ENCODE measurements at places on chromosomes 7 and 10.

- DNase-seq = no peak
Measured at GRCh38 chr10:73586583-73586984, 4.6 kb downstream of the USP54 start.

- no peak for DNase-seq
Measured at GRCh38 chr10:34320265-34320664, 494.8 kb downstream of the PARD3 start.

- DNase-seq = no peak
Measured at GRCh38 chr10:482848-483247, 206.6 kb downstream of the DIP2C start.

DNA sequence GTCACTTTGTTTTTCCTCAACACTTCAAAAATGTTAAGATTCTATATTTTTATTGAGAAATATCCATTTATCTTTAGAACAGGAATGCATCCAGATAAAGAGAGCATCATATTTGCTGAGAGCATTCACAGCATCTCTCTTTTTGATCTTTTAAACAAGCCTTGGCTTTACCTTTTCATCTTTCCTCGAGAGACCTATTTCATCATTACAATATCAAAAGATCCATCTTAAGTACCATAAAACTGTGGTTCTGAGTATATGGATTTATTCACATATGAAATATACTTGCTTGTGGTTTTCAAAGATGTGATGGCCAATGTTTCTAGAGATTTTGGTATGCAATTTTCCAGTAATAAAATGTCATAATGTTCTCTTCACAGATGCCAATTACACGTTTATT, 1140.9 kb downstream of the GATA3 start:
- no peak for DNase-seq

- DNase-seq = no peak
Measured at GRCh38 chr10:71044720-71045119, 156.4 kb upstream of the PCBD1 start.

DNA sequence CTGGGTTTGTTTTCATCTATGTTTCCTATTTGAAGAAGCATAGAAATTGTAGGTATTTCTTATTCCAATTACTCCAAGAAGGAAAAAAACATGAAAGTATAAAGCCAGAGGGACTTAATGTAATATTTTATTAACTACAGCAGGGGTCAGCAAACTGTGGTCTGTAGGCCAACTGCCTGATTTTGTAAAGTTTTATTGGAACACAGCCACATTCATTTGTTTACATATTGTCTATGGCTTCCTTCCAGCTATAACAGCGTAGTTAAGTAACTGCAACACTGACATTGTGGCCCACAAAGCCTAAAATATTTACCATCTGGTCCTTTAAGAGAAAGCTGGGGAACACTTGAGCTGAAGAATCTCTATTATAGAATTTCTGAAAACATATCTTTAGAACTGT, 306.2 kb downstream of the BICC1 start:
- DNase-seq = no peak

DNA sequence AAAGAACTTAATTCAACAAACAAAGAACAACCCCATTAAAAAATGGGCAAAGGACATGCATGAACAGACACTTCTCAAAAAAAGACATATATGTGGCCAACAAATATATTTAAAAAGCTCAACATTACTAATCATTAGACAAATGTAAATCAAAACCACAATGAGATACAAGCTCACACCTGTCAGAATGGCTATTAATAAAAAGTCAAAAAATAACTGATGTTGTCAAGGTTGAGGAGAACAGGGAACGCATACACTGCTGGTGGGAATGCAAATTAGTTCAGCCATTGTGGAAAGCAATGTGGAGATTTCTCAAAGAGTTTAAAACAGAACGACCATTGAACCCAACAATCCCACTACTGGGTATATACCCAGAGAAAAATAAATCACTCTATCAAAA, 19.1 kb downstream of the ZFAND4 start:
- no peak for DNase-seq

DNA sequence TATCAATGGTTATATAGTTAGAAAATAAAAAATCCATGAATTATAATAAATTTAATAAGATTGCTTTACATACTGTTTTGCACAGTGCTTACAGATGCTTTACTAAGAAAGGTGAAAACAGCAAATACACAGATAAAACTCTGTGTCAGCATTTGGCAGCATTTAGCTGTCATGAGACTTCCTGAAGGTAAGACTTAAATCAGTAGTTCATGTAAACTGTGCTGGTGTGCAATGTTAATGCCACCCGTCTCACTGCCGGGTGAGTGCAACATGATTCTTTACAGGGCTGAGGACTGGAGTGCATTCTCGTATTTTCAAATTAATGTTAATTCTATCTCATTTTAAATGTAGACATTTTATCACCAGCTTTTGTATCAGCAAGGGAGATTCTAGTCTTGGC, 326.2 kb upstream of the POT1 start:
- DNase-seq = no peak

- no peak for DNase-seq
Measured at GRCh38 chr7:116165717-116166116, 44.6 kb upstream of the TES start.

- DNase-seq = no peak
Measured at GRCh38 chr7:155785536-155785935, 26.7 kb downstream of the SHH start.

GRCh38 chr10:113578773-113579172, 25.9 kb downstream of the HABP2 start:
- no peak for DNase-seq

GRCh38 chr10:117635826-117636225, 93.3 kb downstream of the EMX2 start:
- no peak for DNase-seq

DNA sequence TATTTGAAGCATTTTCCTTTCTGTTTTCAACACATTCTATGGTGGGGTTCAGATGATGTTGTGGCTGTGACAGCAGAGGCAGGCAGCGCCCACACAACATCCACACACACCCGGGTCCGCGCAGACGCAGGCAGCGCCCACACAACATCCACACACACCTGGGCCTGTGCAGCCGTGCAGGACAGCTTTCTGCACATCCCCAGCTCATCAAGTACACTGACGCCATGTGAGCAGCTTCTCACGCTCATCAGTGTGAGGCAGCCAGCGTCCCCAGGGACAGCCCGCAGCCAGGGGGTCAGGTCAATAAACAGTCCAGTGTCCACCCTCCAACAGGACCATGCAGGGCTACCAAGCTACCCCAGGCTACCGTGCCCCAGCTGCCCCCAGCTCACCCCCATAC, 272.8 kb upstream of the TCERG1L start:
- DNase-seq = no peak

DNA sequence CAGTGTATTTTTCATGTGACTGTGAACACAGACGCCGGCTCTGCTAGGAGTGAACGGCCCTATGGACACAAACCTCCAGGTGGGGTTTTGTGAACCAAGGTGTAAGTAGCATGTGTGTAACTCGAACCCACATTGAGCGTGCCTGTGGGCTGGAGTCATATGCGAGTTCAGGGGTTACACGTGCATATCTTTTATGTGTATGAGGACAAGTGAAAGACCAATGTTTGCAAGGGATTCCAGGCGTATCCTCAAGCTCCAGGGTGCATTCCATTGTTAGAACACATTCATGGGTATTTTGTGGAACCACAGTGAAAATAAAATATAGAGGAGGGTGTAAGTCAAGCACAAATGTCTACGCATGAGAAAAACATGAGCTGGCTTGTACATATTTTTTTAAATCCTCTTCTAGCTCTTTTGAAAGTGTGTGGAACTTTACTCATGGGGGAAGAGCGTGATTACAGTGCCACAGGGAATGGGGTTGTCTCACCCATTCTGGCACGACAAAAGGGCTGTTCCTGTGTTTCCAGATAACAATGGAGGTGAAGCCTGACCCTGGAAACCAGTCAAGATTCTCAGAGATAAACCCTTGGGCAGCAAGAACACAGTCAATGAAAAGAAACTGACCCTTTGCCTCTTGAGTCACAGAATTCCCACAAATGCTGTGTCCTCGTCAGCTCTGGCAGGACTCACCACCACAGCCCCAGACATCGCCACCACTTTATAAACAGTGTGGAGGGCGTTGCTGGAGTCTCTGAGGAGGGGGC, 37.0 kb upstream of the GOT1 start:
- DNase-seq = no peak

GRCh38 chr10:78178940-78179339, 145.3 kb downstream of the RPS24 start:
- DNase-seq = no peak

GRCh38 chr7:28558236-28558635, 145.9 kb downstream of the CREB5 start:
- no peak for DNase-seq
